ENCODE measurements at places on chromosomes 1 and 21.

DNA sequence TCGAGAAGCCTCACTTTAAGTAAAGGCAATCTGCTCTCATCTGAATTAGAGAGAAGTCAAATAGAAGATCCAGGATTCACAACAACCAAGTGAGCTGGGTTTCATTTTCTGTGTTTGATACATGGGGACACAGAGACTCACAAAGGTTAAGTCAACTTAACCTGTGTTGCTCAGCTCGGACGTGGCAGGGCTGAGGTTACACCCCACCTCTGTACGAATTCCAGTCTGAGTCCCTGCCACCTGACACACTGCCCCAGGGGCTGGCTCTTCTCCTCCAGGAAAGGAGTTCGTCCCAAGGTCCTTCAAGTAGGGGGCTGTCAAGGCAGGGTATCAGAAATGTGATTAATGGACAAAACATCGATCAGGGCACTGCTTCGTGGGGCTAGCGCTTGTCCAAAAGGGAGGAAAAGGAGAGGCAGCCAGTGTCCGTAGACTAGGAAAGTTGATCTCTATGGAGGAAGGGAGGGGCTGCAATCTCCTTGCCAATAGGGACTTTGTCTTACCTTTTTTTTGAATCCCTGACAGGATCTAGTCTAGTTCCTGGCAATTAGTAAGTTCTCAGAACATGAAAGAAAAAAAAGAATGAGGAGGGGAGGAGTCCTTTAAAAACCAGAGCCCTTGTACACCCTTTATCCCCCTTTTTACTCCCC, 116.4 kb downstream of the CNIH3 start:
- no peak for DNase-seq

DNA sequence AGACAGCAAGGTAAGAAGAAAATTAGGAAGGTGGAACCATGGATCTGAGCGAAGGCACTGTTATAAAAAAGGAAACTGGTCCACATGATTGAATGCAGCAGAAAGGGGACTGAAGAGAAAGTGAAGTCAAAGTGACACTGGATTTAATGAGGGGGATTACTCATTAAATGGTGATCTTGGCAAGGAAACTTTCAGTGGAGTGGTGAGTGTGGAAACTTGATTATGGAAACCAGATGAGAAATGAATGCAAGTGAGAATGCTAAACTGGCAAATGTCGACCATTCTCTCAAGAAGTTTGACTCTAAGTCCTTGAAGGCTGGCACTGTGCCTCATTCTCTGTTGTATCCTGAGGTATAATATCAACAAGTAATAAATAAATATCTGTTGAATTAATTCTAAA, 23.3 kb downstream of the COLGALT2 start:
- DNase-seq, result no peak

- DNase-seq, result peak; percentile 56
These were observed 74.6 kb downstream of the DMRTA2 start for GRCh38 chr1:50348449-50349241.

- DNase-seq, result no peak
These were observed 83.9 kb downstream of the NOS1AP start for GRCh38 chr1:162153374-162153773.

- no peak for DNase-seq
These were observed 215.1 kb downstream of the PTPRU start for GRCh38 chr1:29451368-29451892.

DNA sequence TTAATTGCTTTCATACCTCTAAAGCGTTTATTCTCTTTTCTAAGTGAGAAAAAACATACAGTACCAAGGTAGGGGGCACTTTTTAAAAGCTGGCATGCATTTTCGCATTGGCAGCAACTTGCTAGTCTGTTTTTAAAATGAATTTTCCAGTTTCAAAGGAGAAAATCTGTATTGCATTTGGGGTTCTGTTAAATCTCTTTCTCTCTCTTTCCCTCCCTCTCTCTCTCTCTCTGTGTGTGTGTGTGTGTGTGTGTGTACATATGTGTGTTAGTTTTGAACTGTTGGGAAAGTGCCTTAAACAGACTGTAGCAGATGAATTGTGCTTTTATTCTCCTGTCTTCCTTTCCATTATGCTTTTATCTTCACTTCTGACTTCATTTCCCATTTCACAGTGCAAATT, 7.3 kb downstream of the NIBAN1 start:
- no peak for DNase-seq

DNA sequence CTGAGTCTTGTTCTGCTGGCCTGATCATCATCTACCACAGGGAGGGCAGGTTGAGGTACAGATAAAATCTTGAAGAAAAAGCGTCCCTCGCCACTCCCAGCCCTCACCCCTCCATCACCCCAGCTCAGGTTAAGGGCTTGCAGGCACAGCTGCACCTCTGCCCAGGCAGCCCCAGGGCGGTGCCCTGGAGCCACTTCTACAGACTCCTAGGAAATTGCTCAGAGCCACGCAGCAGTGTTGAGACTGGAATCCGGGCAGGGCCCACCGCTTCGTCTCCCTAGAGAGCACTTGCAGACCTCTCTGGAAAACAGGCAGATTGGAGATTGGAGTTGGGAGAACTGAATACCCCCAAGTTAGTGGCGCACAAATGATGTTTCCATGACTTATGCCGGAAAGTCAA, 35.3 kb downstream of the VN1R5 start:
- no peak for DNase-seq

DNA sequence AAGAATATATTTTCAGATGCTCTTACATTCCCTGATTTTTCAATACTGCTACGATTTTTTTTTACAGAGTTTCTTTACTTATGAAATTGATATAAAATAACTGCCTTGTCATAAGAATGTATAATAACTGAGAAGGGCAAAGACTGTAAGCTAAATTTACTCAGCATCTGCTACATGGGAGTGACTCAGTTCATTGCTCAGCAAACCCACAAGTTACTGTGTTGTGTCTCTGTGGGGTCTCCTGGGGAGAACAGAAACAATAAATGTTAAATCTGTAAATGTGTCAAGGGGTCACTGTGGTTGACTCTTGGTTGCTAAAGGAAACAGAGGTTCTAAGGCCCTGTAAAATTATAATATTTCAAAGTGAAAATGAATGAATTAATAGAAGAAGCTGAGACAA, 210.3 kb upstream of the CACYBP start:
- DNase-seq, result no peak

GRCh38 chr1:22317231-22317919, 134.3 kb upstream of the ZBTB40 start:
- peak; percentile 57 for DNase-seq

DNA sequence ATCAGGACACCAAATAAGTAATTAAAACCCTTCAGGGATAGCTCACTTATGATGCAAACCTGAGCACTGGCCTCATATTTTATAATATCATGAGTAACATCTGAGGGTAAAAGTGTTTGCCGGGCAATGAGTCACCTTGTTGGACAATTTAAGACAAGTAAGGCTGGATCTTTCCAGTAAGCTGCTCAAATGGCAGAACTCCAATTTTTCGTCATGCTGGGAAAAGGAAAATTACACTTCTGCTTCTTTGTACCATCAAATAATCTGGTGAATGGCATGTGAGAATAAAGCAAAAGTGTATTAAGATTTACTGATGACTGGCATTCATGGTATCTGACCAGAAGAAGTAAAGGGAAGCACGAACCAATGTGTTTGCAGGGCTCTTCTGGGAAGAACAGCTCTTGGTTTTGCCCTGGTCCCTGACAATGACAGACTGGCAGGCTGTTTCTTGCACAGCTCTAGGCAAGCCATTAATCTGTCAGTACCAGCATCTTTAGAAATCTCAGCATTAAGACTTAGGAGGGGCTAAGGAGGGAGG, 392.2 kb downstream of the VAV3 start:
- no peak for DNase-seq

- no peak for DNase-seq
These were observed 16.5 kb downstream of the ATP1B1 start for GRCh38 chr1:169122976-169123375.

GRCh38 chr1:74729741-74730478, 2.9 kb downstream of the CRYZ start:
- DNase-seq, result no peak

GRCh38 chr1:110309139-110309538, 30.0 kb upstream of the RBM15 start:
- DNase-seq, result no peak

- no peak for DNase-seq
These were observed 250.0 kb upstream of the NFIA start for GRCh38 chr1:60832367-60832766.

DNA sequence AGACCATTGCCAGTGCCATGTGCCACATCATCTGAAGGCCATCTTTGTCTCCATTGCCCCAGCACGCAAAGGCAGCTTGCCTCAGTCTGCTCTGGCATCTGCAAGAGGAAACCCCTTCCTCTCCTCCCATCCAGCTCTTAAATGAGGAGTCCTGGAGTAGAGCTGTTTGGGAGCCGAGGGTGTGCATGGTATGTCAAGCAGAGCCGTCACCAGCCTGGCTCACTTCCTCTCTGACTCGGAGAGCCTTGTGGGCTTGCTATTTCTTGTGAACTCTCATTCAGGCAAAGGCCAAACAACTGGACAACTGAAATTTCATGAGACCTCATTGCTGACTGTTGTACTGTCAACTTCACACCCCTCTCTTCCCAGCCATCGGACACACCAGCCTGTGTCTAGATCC, 143.9 kb downstream of the SIPA1L2 start:
- DNase-seq, result no peak

DNA sequence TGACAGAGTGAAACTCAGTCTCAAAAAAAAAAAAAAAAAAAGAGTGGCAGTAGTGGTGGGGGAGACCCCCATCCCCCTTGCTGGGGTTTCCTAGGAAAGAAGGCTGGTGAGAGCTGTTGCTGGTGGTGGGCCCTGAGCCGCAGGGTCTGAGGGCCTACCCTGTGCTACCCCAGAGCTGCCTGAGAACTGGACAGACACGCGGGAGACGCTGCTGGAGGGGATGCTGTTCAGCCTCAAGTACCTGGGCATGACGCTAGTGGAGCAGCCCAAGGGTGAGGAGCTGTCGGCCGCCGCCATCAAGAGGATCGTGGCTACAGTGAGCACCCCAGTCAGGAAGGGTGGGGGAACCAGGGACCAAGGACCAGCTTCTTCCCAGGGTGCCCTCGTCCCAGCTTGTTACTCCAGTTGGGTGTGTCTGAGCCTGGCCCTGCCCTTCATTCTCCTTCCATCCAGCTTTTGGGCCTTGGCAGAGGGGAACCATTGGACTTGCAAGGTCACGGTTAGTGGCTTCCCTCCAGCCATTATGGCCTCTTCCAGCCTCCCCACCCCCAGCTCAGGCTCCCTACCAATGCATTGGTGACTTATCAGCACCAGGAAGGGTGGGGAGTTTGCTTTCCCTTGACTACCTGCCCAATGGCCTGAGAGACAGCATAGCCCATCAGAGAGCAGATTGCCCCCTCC, 10.5 kb downstream of the LDLRAP1 start:
- no peak for DNase-seq

DNA sequence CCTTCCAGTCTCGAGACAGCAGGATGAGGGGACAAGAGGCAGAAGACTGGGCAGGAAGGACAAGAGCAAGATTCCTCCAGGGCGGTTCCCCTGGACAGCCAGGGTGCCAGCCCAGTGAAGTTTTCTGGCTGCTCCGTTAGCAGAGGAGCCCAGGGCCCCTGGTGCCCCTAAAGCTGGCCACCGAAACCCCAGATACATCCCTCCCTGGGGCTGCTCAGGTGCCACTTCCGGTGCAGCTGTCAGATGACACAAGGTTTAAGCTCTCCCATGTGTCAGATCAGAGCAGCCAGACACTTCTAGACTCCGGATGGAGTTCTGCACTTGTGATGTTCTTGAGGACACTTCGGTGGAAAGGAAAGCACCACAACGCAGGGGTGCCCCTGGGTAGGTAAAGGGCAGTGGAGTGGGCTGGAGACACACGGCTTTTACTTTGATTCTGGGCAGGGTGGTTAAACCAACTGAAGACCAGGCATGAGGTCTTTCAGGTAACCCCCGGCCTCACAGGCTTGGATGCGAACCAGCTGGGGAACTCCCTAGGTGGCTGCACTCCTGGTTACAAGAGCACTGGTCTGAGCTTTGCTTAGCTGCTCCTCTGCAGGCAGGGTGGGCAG, 85.7 kb downstream of the ITPKB start:
- DNase-seq, result peak; percentile 65

GRCh38 chr1:51960262-51960661, 30.2 kb downstream of the RAB3B start:
- no peak for DNase-seq

GRCh38 chr1:165114022-165114888, 242.3 kb downstream of the LMX1A start:
- peak; percentile 51 for DNase-seq

- DNase-seq, result no peak
These were observed 5.9 kb upstream of the DSTYK start for GRCh38 chr1:205217418-205217817.

- no peak for DNase-seq
These were observed 165.8 kb upstream of the LRRC7 start for GRCh38 chr1:69401879-69402278.

- DNase-seq, result no peak
These were observed 107.6 kb downstream of the DAB1 start for GRCh38 chr1:57316291-57316690.

GRCh38 chr1:172040466-172040865, 199.2 kb downstream of the DNM3 start:
- no peak for DNase-seq

DNA sequence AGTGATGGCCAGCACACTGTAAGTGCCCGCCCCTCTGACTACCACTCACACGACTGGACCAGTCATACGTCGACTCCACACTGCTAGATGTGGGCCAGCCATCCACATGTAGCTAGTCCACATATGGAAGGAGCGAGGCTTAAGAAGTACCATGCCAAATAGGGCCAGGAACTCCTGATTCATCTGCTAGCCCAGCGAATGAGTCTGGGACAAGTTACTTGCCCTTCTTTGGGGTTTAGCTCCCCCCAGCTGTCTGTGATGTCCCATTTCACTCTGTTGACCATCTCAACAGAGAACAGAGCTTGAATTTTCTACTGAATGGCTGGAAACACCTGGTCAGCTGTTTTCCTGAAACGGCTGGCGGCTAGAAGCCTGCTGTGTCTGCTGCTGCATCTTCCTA, 5.8 kb downstream of the CSRP1 start:
- DNase-seq, result no peak

GRCh38 chr1:11412141-11412540, 66.8 kb upstream of the DISP3 start:
- no peak for DNase-seq

DNA sequence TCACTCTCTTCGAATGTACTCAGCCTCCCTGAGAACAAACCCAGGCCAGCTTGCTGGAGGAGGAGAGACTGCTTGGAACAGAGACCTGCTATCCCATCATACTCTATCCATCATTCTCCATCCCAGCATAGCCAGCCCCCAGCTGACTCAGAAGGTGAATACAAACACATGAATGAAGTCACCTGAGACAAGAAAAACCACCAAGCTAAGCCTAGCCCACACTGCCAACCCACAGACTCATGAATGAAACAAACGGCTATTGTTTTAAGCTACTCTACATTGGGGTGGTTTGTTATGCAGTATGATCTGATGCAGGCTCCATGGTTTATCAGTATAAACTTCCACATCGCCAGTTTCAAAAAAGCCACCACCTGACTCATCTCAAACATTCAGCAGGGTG, 395.6 kb downstream of the SETD4 start:
- peak; percentile 26 for DNase-seq

- DNase-seq, result no peak
These were observed at the start of gene FGR for GRCh38 chr1:27634985-27635367. FGR (minus strand) TSS chr1:27635185; CDS start chr1:27623916, 11,269 bp downstream.

Measured in stimulated activated CD8-positive, alpha-beta memory T cell treated with anti-CD3 and anti-CD28 coated beads, Interleukin-4, amount 100 ng/mL, for 48 hours (primary cell).